ENCODE measurements at places on chromosomes 11 and 22. TPM values are rescaled to one million over a fixed set of nuclear protein-coding genes. Genes with fewer than 3 reads are reported as not detected.

The KRTAP5-1 gene
- total RNA-seq: not detected

GRCh38 chr11:69653406-69653960, 12.5 kb downstream of the CCND1 start:
- H3K27ac ChIP-seq: no peak overlapping the region
- peaks cover 7% of the 10 kb centered on the region for H3K36me3 ChIP-seq
- H3K4me3 ChIP-seq: no peak overlapping the region
- DNase-seq: no peak
- peaks cover 9% of the 10 kb centered on the region for H3K4me1 ChIP-seq

- DNase-seq: no peak
- no peaks in the 10 kb centered on the region for H3K27me3 ChIP-seq
- no peaks in the 10 kb centered on the region for H3K4me1 ChIP-seq
These were observed 70.8 kb downstream of the RNF169 start for GRCh38 chr11:74819400-74819799.

DNA sequence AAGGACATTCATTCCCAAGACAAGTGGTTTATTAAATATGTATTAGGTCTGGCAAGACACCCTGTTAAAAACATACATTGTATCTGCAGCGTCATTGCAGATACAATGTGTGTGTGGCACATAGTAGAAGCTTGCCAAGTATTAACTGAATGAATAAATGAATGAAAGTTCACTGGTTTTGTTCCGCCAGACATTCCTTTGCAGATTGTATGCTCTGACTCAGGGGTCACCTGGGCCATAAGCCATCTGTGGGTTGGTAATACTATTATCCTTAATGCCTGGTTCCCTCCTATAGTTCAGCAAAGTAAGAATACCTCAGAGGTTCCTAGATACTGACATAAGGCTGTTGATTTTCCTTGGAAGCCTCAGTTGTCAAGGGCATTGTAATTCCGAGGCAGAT, 377.3 kb upstream of the CCDC90B start:
- H3K4me1 ChIP-seq: no peaks in the 10 kb centered on the region
- no peaks in the 10 kb centered on the region for H3K36me3 ChIP-seq
- no peak overlapping the region for H3K27ac ChIP-seq
- no peaks in the 10 kb centered on the region for H3K27me3 ChIP-seq

DNA sequence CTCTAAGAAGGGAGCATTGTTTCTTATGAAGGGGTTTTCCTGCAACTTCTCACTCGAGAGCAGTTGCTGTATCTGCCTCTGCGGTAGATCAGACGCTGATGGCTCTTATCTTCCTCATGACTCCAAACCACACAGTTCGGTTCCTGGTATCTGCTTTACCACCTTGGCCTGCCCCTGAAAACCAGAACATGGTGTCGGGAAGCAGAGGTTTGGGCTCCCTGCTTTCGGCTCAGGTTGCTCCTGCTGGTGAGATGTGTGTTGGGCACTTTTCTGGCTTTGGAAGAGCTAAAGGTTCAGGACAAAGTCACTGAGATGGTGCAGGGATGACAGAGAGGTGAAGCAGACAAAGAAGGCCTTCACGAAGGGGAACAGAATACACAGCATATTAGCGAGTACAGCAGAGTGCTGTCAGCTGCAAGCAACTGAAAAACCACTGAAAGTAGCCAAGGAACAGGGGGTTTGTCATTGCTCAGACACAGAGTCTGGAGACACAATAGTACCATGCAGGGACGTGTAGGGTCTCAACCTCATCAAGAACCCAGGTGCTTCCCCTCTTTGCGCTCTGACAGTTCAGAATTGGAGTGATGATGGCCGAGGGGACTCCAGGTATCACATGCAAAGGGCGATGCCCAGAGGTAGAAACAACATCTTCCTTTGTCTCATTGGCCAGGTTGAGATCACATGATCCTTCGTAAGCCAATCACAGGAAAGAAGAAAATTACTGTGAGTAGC, 11.9 kb upstream of the CSF2RB start:
- H3K4me1 ChIP-seq: no peaks in the 10 kb centered on the region
- DNase-seq: no peak
- H3K27ac ChIP-seq: no peak overlapping the region
- H3K4me3 ChIP-seq: no peak overlapping the region
- H3K27me3 ChIP-seq: no peaks in the 10 kb centered on the region
- H3K36me3 ChIP-seq: no peaks in the 10 kb centered on the region

- H3K4me3 ChIP-seq: no peak overlapping the region
- H3K36me3 ChIP-seq: no peaks in the 10 kb centered on the region
- no peak for DNase-seq
- H3K27me3 ChIP-seq: no peaks in the 10 kb centered on the region
These were observed 47.8 kb upstream of the CLDN5 start for GRCh38 chr22:19571995-19572394.
